Left lung (tissue), 14 donors: ENCODE measurements at places on chromosomes 7 and 10. TPM values are rescaled to one million over a fixed set of nuclear protein-coding genes. Genes with fewer than 3 reads are reported as not detected.

DNA sequence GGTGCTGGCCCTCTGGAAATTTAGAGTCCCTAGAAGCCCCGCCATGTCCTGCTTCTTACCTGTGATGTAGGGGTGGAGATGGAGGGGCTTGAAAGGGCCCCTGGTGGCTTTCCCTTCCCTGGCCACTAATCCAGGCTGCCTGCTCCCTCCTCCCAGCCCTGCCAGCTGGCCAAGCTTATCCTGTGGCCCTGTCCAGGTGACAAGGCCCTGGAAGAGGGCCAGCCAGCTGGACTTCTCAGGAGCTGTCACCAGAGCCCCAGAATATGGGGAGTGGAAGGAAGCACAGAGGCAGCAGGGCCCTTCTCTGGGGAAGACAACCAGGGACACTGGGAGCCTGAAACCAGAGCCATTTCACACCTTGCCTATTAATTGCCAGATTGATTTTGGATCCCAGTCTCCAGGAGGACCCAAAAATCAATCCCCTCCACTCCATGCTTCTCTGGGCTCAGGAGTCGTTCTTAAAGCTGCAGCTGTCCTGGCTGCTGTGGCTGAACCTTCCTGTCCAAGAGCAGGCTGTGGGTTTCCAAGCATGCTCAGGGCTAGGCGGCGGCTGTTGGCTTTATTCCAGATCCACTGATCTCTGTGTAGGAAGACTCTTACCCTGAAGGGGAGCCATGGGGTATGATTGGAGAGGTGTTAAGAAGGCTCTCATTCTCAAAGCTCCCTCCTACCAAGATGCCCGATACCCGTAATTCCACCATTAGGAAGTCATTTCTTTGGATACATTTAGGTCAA, 52.6 kb upstream of the PCBD1 start:
- H3K27ac ChIP-seq, result no peak overlapping the region
- H3K36me3 ChIP-seq, result no peaks in the 10 kb centered on the region
- H3K4me3 ChIP-seq, result no peak overlapping the region
- H3K27me3 ChIP-seq, result no peaks in the 10 kb centered on the region
- H3K4me1 ChIP-seq, result no peaks in the 10 kb centered on the region
- DNase-seq, result no peak

- H3K4me1 ChIP-seq, result peaks cover 21% of the 10 kb centered on the region
- DNase-seq, result peak; percentile 78
- H3K4me3 ChIP-seq, result no peak overlapping the region
- no peak overlapping the region for H3K27ac ChIP-seq
- H3K27me3 ChIP-seq, result no peaks in the 10 kb centered on the region
Observed at GRCh38 chr10:132637477-132638129, 100.0 kb downstream of the INPP5A start.

DNA sequence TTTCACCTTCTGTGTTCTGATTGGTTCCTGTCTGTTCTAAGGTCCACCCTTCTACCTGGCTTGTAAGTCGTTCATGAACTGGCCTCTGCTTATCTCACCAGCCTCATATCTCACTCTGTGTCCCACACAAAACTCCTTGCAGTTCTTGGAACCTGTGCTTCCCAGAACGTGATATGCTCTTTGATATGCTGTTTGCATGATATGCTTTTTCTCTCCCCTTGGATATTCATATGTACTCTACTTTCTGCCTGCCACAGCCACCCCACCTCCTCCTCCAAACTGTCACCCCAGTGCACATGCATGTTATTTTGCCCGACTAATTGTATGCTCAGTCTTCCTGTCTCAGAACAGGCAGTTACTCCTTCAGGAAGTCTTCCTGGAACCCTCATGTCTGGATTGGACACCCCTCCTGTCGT, 1.9 kb upstream of the ITPRIP start:
- peaks cover 41% of the 10 kb centered on the region for H3K4me1 ChIP-seq
- no peak overlapping the region for H3K4me3 ChIP-seq
- peak overlapping the region; percentile 100 for H3K27ac ChIP-seq
- no peaks in the 10 kb centered on the region for H3K27me3 ChIP-seq

DNA sequence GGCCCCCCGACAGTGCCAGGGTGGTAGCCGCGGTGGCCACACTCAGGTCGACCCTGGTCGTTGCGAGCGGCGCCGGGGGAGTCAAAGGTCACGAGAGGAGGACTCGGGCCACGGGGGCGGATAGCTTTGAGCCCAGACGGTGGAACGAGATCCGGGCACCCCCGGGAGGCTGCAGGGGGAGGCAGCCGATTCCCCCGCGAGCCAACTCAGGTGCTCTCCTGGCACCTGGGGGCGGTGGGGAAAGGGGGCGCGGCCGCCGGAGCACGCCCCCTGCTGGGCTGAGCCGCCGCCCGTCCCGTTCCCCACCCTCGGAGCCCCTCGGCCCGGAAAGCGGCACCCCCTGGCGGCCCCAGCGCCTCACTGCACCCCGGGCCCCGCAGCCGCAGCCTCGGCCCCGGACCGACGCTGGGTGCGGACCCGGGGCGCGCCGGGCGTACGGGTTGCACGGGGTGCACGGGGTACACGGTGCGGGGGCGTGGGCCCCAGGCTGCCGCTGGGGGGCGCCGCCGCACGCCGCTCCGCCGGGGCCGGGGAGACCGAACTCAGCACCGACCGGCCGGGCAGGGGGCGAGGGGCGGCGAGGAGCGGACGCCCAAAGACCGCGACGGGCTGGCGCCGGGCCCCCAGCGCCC, 521 bp upstream of the NYAP1 start:
- peak overlapping the region; percentile 49 for H3K4me3 ChIP-seq
- peaks cover 6% of the 10 kb centered on the region for H3K27me3 ChIP-seq
- H3K36me3 ChIP-seq, result no peaks in the 10 kb centered on the region

COL17A1 gene
- polyA plus RNA-seq, result 0.61 TPM

SLC25A13 gene
- 22.5 TPM for polyA plus RNA-seq
